ENCODE measurements at places on chromosomes 12 and 14.

GRCh38 chr12:52413202-52413601 lies 7.1 kb upstream of the KRT82 start:
- no peak for DNase-seq

- DNase-seq: peak; percentile 66
These were observed 10.4 kb upstream of the DCD start for GRCh38 chr12:54658306-54659264.

GRCh38 chr14:55607386-55607785 lies 27.4 kb downstream of the KTN1 start:
- DNase-seq: no peak

DNA sequence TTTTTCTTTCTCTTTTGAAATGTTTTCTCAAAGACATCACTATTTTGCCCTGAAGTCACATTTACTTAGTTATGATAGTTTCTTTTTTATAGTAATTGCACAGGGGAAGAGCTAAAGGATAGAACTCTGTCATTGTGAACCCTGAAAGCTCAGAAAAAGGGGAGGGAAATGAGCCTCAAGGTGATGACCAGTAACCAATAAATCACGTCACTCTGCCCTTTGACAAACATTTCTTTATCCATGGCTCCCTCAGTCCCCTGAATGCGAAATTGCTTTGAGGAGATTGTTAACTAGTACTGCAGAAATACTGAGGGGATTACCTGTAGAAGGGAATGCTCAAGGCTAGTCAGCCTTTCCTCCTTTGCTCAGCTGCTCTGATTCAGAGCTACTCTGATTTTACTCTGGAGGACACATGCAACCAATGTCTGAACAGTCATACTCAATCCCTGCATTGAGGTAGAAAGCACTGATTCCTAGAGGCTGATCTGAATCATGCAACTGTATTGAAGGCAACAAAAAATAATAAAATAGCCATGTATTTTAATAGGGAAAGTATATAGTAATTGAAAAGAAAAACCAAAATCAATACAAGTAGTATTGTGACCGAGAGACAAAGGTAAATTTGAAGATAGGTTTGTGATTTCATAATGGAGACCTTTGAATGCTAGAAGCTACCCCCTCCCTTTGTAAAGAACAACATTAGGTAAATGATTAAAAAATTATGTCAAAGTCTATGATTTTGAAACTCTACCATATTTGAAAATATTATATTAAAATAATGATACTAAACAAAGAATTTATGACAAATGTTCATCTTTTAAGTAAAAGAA lies 24.7 kb downstream of the SLCO1B1 start:
- DNase-seq: no peak

DNA sequence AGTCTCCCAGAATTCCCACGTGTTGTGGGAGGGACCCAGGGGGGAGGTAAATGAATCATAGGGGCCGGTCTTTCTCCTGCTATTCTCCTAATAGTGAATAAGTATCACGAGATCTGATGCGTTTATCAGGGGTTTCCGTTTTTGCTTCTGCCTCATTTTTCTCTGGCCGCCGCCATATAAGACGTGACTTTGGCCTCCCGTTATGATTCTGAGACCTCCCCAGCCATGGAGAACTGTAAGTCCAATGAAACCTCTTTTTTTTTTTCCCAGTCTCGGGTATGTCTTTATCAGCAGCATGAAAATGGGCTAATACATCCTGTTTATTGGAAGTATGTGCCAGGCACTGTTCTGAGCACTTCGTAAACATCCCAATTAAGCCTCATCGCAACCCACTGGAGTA lies 788 bp downstream of the KRT72 start:
- DNase-seq: no peak

DNA sequence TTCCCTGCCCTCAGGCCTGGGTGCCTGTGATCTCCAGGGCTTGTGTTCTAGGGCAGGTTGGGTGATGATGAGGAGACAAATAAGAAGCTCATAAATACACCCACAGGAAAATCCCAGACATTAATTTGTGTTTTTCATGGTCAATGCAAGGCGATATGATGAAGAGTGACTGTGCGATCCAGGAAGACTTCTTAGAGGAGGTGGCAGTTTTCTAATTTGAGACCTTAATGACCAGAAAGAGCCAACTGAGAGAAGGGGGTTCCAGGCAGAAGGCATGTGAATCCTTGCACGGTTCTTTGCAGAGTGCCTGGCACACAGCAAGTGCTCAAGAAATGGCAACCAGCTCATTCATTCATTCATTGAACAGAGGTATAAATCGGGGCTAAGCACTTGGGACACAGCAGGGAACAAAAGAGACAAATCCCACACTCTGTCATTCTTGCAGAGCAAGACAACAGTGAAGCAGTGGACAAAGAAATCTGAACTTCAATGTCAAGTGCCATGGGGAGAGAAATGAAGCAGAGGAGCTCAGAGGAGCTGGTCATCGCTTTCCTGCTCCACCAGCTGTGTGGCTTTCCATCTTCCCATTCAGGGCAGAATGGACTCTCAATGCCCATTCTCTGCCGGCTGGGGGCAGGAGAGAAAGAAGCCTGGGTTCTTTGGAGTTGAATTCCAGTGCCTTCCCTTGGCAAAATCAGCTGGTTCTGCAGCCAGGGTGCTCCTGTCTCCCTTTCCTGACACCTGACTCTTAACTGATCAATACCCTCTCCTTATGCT lies 128.3 kb downstream of the AACS start:
- no peak for DNase-seq

DNA sequence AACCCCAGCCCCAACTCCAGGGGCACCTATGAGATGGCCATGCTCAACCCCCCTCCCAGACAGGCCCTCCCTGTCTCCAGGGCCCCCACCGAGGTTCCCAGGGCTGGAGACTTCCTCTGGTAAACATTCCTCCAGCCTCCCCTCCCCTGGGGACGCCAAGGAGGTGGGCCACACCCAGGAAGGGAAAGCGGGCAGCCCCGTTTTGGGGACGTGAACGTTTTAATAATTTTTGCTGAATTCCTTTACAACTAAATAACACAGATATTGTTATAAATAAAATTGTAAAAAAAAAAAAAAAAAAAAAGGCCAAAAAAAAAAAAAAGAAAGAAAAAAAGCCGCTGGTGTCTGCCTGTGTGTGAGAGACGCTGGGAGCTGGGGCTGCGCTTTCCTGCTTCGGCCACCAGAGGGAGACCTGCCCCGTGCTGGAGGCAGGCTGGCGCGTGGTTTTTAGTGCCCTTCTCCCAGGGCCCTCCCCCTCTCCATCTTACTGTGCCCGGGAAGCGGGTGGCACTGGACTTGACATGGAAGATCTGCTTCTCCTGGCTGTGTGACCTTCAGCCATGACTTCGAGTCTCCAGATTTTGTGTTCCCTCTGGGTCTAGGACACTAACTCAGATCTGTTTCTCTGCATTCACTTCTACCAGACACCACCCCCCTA lies 3.4 kb upstream of the NXPH4 start:
- DNase-seq: peak; percentile 89

DNA sequence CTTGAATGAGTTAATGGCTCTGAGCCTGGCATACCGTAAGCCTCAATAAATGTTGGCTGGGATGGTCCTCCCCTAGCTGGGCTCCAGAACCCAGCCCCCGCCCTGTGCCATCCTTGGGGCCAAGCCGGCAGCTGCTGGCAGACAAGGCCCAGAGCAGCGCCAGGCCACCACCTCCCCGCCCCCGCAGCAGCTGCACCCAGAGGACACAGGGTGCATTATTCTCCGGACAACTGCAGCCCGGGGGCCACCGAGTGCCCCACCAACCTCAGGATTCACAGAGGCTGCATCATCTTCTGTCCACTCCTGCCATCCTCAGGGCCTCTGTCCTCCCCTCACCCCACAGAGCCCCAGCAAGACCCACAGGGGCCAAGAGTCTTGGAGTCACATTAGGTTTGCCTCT lies 92.7 kb downstream of the NCOR2 start:
- no peak for DNase-seq

DNA sequence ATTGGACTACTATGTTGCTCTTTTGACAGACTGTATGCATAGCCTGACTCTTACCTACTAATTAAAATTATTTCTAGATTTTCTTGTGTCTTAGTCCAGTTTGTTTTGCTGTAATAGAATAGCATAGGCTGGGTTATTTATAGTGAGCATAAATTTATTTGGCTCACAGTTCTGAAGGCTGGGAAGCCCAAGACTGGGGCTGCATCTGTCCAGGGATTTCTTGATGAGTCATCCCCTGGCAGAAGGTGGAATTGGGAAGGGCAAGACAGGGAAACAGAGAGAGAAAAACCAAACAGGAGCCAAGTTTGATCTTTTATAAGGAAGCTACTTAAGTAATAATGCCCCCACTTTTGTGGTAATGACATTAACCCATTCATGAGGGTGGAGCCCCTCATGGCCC lies 759.2 kb upstream of the LRFN5 start:
- no peak for DNase-seq

DNA sequence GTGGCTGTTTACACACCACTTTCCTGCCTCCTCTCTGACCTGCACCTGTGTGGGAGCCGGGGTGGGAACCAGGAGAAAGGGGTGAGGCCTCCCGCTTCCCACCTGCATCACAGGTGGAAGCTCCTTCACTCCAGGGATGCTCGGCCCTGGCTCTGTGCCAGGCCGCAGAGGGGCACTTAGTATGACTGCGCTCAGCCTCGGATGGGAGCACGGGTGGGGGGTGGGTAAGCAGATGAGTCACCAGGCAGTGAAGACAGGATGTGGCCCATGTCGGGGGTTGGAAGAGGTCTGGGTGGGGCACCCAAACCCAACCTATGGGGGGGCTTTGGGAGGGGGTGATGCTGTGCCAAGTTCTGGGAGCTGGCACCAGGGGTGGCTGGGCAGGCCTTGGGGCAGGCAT lies 7.4 kb upstream of the CYP46A1 start:
- DNase-seq: no peak

- peak; percentile 58 for DNase-seq
These were observed 771 bp upstream of the AVPR1A start for GRCh38 chr12:63151623-63152320.

- DNase-seq: peak; percentile 65
These were observed 1.2 kb downstream of the SRSF9 start for GRCh38 chr12:120468325-120468820.

- DNase-seq: no peak
These were observed 1.1 kb upstream of the BCL11B start for GRCh38 chr14:99272899-99273765.

DNA sequence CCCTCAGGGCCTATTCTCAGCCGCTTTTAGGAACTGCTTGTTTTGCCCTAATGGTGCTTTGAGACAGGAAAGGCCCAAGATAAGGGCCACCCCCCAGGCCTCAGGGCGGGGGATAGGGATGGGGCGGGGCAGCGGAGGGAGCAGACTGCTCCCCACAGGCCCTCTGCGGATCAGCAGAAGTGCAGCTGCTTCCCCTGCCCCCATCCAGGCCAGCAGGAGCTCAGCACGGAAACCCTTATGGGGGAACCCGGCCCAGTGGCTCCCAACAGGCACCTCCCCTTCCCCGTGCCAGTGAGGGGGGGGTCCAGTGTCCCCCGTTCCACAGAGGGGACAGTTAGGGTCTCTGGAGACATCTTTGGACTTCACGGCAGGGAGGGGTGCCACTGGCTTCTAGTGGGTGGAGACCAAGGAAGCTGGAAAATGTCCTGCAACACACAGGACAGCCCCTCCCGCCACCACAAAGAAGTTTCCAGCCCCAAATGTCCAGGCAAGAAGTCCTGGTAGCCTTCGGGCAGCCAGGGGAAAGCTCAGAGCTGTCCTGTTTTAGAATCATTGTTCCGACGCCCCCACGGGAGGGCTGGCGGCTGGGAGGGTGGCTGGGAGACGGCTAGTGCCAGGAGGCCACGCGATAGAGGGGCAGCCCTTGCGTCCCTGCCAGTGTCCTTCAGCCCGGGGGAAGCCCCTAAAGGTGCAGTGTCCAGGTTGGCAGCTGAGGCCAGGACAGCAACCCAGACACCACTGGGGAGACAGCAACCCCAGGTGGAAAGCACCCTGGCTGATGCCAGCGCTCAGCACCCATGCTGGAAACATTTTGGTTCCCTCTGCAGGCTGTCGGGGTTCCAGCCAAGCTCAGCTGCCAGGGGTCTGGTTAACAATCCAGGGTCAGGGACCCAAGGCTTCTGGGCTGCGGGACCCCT lies 10.4 kb upstream of the GPR132 start:
- DNase-seq: peak; percentile 87

GRCh38 chr12:80692114-80692513 lies 15.3 kb upstream of the MYF6 start:
- no peak for DNase-seq

- no peak for DNase-seq
These were observed 22.7 kb downstream of the ITPR2 start for GRCh38 chr12:26810330-26810729.

- no peak for DNase-seq
These were observed 884 bp upstream of the AMN1 start for GRCh38 chr12:31729705-31730104.

DNA sequence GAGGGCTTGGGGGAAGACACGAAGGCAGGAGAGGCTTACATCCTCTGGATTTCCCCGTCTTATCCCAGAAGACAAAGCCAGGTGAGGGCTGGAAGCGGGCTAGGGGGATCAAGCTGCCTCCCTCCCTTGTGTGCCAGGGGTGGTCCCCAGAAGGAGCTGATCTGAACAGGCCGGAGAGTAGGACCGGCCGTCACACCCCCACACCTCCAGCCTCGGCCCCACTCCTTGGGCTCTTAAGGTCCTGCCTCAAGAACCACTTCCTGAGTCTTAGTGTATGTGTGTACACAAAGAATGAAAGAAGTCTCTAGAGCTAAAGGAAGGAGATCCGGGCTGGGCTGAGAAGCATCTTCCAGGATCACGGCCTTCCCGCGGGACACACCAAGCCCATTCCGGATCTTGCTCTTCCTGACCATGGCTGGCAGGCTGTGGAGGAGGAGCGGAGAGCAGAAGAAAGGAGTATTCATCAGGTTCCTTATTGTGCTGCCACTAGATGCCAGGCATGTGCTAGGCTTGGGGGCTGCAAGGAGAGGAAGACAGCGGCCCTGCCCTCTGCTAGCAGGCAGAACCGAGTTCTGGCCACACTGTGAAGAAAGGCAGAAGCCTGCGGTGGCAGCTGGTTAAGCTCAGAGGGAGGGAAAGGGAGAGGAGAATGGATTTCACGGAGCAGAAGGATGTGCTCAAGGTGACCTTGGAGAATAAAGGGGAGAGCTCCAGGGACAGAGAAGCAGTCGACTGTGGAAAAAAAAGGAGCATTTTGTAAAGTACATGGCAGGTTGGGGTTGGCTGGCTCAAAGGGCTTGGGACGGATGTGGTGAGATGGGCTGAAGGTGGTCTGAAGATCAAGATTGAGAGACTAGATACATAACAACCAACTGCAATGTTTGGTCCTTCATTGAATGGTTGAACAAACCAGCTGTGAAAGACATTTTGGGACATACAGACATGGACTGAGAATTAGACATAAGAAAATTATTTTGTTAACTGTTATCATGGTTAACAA lies 1.3 kb upstream of the CD63 start:
- DNase-seq: peak; percentile 85

DNA sequence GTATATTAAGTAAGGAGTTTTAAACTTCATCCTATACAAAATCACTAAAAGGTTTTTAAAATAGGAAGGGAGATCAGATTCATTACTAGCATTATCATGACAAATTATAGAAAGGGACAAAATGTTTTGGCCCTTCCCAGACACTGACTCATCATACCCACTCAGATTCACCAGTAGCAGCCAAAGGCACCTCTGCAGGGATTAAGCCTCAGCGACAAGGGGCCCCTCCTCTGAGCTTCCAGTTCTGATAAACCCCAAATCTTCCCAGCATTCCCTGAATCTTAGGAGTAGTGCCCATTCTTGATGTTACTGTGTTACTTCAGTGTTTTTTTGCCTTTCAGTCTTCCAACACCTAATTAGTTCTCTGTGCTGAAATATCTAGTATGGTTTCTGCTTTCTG lies 14.5 kb downstream of the KRAS start:
- no peak for DNase-seq

GRCh38 chr12:57429473-57430111 lies 1.3 kb downstream of the R3HDM2 start:
- DNase-seq: peak; percentile 23
